NB4 (cell line): ENCODE measurements at places on chromosomes 2 and 18.

DNA sequence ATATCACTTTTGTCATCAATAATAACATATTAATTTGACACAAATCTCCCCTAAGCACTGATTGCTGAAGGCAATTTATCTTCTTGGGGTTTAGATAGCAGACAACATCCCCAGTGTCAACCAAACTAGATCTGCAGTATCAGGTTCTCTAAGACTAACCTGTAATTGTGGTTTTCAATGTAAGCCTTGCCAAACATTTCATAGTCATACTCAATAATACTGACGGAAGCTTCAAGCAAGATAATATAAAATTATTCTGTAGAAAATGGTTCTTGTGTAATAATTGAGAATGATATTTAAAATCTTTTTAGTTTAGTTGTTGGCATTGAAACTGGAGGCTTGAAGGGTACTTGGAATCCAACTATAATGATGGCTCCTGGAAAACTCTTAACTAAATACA is 186.3 kb downstream of the RIT2 start:
- no peak for DNase-seq

- no peak for DNase-seq
These were observed 507.6 kb upstream of the TNP1 start for GRCh38 chr2:217367464-217367863.

GRCh38 chr2:62733546-62733945 is 28.0 kb downstream of the EHBP1 start:
- DNase-seq, result no peak

DNA sequence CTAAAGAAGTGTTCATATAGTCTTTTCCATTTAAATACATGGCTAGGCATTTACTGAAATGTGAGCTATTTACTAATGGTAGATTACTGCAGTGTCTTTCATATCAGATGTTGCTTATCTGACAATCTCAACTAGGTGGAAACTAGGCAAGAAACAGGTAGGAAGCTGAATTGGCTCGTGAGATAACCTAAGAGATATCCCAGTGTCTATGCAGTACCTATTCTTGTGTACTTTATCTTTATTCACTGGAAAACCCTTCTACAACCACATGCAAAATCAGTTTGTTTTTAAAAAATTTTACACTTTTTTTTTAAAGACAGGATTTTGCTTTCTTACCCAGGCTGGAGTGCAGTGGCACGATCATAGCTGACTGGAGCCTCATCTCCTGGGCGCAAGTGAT is 63.8 kb downstream of the PLCL1 start:
- DNase-seq, result no peak

- DNase-seq, result no peak
These were observed 39.9 kb downstream of the TMEM178A start for GRCh38 chr2:39705638-39706037.

DNA sequence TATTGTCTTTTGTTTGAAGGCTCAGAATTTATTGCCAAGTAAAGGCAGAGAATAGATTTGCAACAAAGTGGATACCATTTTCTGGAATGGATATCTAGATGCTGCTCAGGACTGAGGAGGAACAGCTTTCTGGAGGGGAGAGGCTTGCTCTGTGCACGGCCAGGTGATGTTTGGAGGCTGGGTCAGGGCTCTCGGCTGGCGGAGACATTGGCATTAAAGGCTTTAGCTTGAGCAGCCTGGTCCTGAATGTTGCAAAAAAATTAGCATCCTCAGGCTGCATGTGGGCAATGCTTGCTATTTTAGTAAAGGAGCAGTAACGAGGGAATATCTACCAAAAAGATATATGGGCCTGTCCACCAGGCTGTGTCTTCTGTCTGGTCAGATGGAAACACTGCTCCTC is 20.4 kb downstream of the RNF144A start:
- DNase-seq, result no peak

DNA sequence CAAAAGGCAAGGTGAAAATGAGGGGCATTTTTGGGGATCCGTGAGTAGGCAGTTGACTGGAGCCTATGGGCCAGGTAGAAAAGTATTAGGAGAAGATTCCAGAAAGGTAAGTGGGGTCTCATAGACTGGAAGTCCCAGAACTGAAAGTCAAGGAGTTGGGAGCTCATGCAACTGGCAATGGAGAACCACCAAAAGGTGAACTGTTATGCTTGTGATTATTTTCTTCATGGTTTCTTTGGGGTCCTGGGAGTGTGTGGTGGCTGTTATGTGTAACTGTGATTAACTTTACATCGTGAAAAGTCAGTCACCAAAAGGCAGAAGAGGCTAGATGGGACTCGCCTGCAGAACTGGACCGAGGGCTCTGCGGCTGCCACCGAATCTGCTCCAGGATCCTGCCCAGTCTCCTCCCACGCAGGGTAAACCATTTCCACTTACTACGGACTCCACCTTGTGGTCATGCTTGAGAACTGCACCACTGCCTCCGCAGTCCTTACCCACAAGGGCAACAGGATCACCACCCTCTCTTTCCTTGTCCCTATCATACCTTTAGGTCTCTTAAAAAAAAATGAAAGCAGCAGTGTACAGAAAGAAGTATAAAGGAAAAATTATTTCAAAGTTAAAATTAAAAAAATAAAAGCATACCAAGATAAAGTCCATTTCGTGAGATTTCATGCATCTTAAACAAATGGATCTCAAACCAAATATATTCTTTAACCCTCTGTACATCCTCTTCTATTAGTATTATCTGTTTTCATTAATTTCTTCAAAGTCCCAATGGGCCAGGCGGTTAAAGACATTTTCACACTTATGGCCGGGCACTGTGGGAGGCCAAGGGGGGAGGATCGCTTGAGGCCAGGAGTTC is 15.6 kb upstream of the CEP68 start:
- DNase-seq, result peak; percentile 88

DNA sequence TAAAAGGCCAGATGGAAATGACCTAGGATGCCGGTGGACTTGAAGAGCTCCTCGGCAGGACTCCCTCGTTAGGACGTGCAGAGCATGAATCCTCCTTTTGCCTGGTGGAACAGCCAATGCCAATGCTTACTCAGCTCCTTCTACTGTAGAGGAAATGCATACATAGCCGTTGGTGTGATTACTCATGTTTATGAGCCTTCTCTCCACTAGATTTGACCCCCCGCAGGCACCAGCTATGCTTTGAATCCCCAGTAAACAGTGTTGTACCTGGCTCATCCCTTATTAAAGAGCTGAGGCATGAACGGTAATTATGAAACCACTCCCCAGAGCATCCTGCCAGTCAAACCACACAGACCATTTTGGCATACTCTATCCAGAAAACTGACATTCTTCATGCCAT is 172.8 kb downstream of the ANTXR1 start:
- peak; percentile 74 for DNase-seq

- no peak for DNase-seq
These were observed 75.0 kb upstream of the HAAO start for GRCh38 chr2:42867093-42868065.

- DNase-seq, result no peak
These were observed 20.9 kb upstream of the KLF11 start for GRCh38 chr2:10022445-10022844.
